ENCODE measurements at places on chromosomes 6 and 20.

DNA sequence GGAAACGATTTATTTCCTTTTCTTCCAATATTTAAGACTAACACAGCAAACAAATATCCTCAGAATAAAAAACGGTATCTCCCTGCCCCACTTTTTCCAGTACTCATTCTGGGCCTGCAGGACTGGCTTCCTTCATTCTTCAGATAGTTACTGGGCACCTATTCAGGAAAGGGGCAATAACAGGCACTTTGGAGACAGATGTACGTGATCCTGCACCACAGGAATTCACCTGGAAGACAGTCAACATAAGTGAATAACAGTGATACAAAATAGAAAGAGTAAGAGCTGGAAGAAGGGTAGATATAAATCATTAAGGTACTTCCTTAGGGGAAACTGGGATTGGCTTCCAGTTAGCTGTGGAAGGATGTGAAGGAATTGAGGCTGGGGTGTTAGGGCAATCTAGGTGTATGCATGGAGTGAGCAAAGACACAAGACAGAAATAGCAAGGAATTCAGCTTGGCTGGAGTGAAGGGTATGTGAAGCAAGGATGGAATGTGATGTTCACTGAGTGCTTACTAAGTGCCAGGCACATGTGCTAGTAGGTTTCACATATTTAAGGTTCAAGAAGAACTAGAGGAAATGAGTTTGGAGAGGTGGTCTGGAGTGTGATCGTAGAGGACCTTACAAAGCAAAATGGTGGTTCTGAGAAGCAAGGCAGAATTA is 49.3 kb upstream of the FAM83C start:
- no peak for DNase-seq

DNA sequence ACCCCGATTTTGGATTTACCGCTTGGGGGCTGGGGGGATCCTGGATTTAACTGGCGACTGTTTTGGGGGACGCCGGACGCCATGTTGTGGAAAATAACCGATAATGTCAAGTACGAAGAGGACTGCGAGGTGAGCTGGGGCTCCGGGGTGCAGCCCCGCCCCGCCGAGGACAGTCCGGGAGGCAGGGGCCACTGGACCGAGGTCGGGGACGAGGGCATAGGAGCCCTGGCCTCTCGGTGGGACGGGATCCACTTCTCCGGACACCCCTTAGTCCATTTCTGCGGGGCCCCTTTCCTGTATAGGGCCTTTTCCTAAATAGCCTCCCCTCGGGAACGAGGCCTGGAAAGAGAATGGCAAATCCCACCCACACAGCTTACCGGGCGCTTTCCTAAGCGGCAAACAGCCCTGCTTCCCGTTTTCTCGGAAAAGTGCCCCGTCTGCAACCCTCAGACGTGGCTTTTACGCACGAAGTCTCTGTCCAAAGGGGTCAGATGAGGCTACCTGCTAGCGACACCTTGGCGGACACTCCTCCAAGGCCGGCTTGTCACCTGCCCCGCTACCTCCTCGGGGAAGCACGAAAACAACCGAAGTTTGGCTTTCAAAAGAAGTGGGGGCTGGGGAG is 469 bp downstream of the TFAP2C start:
- no peak for DNase-seq

GRCh38 chr6:53741034-53741823 is 53.6 kb upstream of the LRRC1 start:
- no peak for DNase-seq

DNA sequence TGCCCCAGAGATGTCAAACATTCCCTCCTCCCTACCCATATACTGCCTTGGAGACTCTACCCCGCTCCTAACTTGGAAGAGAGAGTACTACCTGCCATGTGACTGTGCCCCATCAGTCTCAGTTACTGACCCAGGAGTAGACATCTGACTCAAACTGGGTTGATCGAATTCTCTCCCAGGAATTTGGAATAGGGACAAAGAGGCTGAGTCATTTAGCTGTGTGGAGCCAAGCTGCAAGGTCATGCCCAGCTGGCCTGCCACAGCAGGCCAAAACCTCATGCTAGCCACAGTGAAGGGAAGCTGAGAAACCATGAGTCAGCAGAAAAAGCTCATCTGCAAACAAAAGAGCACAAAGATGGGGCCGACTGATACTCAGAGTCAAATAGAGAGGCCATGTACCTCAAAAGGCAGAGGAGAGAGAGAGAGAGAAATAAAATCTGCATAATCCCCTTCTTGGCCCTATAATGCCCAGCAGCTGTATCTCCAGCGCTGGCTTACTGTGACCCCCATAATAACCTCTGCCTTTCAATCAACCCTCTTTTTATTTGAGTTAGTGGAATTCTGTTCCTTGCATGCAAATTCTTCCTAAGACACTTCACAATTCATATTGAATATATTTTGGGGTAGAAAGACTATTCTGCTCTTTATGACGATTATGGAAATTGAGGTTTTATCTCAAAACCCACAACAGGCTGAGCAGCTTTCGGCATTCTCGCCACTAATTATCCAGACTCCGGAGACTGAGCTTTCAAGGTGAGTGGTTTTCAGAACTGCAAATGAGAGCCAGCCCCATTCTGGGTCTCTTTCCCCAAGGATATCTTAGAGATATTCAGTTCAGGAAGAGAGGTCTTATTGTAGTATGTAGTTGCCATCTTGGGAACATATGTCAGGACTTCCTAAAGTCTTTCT is 21.4 kb upstream of the AKIRIN2 start:
- peak; percentile 95 for DNase-seq

- no peak for DNase-seq
Observed at GRCh38 chr6:4891141-4891540, 112.7 kb downstream of the RPP40 start.

DNA sequence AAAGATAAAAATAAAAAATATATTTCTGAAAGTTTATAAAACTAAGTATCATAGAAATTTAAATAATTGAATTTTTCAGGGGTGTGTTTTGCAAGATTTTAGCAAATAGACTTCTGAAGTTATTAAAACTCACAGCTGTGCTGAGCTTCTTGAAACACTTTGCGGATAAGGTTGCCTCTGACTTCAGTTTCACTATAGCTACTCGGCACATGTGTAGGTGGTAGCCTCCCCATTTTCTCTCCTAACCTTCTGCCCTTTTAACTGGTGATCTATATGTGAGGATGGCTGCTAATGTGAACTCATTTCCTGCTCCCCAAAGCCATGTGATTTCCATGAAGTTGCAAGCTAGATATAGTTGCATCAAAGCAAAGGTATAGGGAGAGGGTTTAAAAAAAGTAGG is 129.3 kb upstream of the STMND1 start:
- no peak for DNase-seq

Measured in Ammon's horn (tissue), 1 donor.